ENCODE measurements at places on chromosomes 6 and 20.

- DNase-seq, result no peak
Observed at GRCh38 chr6:96301023-96301422, 220.6 kb upstream of the UFL1 start.

DNA sequence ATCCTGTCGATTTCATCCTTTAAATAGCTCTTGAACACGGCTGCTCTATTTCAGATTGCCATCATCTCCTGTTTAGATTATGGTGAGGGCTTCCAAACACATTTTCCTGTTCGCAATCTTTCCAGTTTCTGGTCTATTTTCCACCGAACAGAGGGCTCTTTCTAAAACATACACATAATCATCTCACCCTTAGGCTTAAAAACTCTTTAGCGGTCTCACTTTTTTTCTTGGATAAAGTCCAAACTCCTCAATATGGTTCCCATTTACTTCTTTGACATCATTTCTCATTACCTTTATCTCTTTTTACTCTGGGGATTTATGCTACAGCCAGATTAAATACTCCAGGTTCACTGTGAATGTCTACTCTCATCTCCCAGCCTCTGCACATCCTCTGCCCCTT is 103.4 kb upstream of the STMND1 start:
- DNase-seq, result no peak

DNA sequence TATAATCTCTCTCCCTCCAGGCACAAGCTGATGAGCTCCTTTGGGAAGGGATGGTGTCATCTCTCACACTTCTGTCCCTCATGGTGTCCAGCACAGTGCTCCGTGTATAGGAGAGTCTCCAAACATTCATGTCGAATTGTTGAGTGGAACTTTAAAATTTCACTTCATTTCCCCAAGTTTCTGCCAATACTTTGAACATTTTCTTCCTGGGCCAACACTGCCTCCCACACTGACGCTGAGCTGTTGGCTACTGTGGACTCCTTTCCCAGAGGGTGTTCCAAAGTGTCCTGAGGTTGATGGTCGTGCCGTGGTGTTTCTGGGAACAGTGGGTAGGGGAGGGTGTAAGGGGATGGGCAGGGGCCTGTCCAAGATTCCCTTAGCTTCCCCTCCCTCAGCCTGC is 122.7 kb downstream of the TIAM2 start:
- DNase-seq, result no peak

- no peak for DNase-seq
Observed at GRCh38 chr6:164109770-164110140, 695.2 kb downstream of the QKI start.

DNA sequence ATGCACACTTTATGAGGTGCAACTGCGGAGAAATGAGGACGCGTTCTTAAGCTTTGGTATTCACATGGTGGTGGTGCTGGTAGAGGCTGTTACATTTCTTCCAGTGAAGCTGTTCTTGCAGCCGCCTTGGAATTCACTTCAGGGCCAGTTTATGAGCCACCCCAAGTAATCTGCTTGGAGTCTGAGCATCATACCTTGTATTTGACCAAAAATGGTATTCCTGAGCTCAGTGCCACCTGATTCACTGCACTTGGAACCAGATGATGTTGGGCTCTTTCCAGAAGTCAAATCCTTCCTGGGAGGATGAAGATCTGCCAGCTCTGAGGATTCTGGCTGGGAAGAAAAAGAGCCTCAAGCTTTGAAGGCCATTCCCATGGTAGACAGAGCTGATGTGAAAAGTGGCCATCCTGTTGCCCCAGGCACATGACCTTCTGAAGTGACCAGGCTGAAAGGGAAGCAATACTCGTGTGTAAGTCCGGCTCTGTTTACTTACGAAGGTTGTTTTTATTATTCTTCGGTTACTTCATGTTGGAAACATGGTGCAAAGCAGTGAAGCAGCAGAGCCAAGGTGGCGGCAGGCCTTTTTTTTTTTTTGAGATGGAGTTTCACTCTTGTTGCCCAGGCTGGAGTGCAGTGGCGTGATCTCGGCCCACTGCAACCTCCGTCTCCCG is 7.7 kb downstream of the MANBAL start:
- no peak for DNase-seq

GRCh38 chr6:71404145-71404966 is 115.7 kb downstream of the OGFRL1 start:
- no peak for DNase-seq

DNA sequence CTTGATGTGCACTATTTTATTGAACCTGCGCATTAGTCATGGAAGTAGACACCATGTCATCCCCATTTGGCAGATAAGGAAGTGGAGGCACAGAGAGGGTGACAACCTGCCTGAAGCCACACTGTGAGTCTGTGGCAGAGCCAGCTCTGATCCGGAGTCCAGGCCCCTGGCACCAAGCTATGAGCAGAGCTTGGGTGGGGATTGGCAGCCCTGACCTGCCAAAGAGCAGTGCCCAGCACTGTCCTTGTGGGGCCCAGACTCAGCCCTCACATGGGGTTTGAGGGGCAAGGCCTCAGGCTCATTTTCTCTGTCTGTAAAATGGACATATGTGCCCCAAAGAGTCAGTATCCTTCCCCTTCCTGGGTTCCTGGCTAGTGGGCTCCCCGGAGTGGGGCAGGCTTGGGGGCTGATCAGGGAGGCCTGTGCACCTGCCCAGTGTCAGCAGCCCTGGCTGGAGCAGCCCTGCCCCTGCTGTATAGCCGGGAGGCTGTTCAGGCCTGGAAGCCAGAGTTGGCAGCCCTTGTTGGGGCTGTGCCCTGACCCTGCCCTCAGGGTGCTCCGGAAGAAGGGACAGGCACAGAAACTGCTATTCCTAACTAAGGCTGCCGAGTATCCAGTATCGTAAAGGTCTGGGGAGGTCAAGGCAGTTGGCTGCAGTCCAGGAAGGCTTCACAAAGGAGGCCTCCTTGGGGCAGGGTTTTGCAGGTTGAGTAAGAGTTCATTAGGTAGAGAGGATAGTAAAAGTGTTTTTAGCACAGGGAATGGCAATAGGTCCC is 38.7 kb downstream of the TGM2 start:
- peak; percentile 45 for DNase-seq

- no peak for DNase-seq
Observed at GRCh38 chr6:156866220-156867015, 89.2 kb downstream of the ARID1B start.

DNA sequence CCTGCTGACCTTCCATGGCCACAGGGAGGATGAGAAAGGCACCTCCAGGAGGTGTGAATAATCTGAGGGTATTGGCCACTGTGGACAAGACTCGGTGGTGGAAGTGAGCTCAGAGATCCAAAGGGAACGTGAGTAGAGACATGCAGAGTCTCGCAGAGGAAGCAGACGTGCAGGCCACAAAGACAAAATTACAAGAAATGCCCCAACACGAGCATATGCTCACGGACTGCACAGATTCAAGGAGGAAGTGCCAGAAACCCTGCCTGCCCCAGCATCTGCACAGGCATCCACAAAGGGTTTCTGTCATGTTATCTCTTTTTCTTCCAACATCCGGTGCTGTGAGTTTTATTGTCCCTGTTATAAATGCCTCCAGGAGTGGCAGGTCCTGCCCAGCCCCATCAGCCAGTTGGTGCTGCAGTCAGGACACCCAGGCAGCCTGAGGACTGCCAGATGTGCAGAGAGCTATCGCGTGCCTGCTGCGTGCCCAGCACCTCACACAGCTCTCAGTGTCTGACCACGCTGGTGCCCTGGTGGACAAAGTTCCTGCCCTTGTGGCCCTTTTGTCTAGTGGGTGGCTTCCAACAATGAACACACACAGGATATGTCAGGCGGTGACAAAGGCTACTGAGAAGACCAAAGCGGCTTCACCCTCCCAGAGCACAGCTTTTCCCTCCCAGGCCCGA is 34.0 kb upstream of the FANCE start:
- DNase-seq, result no peak

- no peak for DNase-seq
Observed at GRCh38 chr6:135464634-135465033, 32.9 kb downstream of the AHI1 start.

DNA sequence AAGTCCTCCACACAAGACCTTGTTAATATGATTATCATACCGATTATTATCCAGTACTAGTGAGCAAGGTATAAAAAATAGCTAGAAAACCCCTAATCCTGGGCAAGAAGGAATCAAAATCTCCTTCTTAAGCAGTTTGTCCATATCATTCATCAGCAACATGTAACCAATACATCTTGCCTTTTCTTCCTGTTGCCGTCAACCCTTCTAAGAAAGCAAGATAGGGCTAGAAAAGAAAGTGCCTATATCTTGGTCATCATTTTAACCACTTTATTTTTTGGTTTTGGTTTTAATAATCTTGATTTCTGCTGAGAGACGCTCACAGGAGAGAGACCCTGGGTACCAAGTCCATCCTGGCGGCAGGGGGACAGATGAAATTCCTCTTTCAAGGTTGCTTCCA is 27.2 kb upstream of the PREX1 start:
- DNase-seq, result no peak

DNA sequence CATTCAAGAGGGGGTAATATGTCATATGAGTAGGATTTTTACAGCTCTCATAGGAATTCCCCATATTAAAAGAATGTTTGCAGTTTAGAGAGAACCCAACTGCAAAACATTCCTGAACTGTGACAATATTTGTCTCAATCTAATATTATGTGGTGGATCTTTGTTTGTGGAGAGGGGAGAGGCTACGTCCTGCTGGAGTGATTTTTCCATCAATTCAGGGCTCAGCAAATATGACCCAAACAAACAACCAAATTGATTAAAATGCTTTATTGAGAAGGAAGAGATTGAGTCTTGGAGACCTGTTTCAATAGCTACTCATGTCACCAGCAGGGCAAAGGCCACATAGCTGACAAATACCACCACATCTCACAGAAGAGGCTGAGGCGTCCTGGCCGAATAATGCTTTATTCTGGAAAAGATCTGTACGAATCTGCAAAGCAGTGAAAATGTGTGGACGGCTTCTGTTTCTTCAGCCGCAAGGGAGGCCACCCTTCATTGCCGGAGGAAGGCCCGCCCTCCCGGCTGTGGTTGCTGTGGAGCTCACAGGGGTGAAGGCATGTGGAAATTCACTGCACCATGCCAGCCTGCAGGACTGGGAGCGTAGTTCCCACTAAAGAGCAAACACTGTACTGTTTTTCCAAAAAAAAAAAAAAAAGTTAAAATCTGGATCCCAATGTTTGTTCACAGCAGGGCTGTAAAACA is 89.7 kb upstream of the QKI start:
- DNase-seq, result no peak

GRCh38 chr6:34084591-34085290 is 61.1 kb downstream of the GRM4 start:
- no peak for DNase-seq

DNA sequence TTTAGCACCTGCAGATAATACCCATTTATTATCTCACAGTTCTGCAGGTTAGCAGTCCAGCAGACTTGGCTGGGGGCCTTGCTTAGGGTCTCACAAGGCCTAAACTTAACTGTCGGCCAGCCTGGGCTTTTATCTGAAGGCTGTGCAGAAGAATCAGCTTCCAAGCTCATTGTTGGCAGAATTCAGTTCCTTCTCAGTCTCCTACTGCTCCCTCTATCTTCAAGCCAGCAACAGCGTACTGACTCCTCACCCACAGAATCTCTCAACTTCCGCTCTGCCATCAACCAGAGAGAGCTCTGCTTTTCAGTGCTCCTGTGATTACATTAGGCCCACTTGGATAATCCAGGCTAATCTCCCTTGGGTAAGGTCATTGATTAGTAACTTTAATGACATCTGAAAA is 30.2 kb upstream of the NHSL1 start:
- DNase-seq, result no peak

GRCh38 chr20:50258790-50259483 is 68.3 kb downstream of the CEBPB start:
- no peak for DNase-seq

- no peak for DNase-seq
Observed at GRCh38 chr6:1767481-1768246, 157.9 kb downstream of the FOXC1 start.

GRCh38 chr20:41613321-41613720 is 4.9 kb downstream of the CHD6 start:
- no peak for DNase-seq

DNA sequence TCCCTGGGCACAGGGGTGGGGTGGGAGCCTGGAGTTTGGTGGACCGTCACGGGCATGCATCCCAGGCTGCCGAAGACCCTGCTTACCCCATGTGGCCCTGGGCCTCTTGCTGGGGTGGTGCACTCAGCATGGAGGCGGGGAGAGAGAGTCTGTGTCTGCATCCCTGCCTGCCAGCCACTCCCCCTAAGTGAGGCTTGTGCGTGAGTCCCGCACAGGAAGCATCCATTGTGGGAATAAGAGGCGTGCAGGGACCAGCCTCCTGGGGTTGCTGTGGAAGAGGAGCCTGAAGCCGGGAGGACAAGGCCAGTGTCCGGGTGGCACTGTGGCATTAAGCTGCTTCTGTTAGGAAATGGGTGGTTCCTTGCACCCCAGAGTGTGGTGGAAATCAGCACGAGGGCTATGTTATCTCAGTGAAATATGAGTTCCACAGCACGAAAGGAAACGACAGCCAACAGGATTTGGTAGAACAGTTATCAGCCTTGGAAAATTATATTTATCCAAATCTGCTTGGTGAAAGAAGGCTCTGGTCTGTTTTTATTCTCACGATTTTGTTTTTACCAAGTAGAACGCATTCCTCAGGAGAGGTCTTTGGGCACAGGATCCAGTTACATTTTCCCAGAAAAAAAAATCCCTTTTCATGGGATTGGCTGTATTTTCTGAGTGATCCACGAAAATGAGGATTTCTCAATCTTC is 35.7 kb downstream of the CDH4 start:
- DNase-seq, result no peak

GRCh38 chr6:20365456-20365855 is 36.2 kb upstream of the E2F3 start:
- no peak for DNase-seq

DNA sequence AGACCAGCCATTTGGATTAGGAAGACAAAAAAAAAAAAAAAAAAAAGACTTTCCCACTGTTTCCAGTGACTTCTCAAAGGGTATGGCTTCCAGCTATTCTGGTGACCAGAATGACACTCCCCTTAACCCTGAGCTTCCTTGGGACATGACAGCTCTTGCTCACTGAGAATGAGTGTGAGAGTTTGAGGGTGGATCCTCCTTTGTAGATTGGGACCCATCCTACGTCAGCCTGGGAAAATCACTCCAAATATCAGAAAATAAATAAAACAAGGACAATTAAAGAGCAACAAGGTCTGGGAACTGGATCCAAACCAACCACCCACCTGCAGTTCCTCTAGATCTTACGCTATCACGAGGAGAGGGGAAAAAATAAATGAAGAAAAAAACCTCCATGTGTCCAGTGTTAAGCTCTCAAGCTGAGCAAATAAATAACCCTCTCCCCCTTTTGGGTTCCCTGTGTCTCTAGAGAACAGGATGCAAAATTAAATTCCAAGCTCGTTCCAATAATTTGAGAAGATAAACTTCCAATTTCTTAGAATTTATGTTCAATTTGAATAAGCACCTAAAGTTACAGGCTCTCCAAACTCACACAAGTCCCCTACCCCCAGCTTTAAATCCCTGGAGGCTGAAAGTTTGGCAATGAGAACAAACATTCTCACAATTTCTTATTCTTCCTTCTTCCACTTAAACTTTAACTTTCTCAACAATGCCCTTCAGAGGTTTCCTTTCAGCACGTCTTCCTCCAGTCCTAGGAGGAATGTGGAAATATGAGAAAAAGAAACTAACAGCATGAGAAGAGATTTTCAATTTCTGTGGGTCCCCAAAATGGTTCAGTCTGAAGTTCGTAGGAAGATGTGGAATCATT is 170.2 kb downstream of the MTFR2 start:
- no peak for DNase-seq

- DNase-seq, result peak; percentile 79
Observed at GRCh38 chr20:2172305-2173175, 70.9 kb downstream of the STK35 start.

- DNase-seq, result no peak
Observed at GRCh38 chr6:10824297-10824696, 14.0 kb downstream of the MAK start.

GRCh38 chr6:12569646-12570045 is 146.9 kb upstream of the PHACTR1 start:
- no peak for DNase-seq
